Fibroblast of the conjunctiva (primary cell): ENCODE measurements at places on chromosomes 7 and 10.
A peak's percentile ranks its signal among the peaks of the same experiment; 100 is the strongest.

- DNase-seq, result no peak
These were observed 77.1 kb upstream of the UNC5B start for GRCh38 chr10:71135236-71135635.

DNA sequence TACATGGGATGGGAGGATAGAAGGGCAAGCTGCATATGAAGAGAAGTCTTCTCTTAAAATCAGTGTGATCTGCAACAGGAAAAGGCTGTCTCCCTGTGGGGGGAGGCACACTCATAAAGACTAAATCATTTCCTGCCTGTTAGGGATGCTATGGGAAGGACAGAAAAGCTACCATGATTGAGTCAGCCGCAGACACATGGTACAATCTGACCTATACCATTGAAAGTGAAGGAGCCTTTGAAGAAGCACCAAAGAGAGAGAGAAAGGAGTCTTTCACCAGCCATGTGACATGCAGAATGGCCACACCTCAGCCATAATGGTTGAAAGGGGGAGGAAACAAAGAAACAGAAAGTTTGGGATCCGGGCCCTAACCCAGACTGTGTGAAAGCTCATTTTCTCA lies 29.1 kb downstream of the NUDCD3 start:
- no peak for DNase-seq

DNA sequence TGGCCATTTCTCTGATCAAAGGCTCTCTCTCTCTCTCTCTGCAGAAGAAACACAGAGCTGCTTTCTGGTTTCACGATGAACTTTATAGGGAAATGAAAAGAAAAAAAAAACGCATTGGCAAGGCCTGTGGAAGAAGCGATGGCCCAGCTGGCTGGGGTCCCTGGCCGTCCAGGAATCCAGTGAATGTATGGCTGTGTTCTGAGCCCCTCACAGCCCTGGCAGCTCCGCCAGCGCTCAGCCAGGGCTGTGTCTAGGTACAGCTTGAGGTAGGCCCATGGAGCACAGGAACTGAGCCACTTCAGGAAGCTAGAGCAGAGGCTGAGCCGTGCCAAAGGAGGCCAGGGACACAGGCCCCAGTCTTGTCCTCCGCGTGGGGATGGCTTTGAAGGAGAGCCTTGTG lies 13.1 kb upstream of the UCMA start:
- DNase-seq, result no peak

DNA sequence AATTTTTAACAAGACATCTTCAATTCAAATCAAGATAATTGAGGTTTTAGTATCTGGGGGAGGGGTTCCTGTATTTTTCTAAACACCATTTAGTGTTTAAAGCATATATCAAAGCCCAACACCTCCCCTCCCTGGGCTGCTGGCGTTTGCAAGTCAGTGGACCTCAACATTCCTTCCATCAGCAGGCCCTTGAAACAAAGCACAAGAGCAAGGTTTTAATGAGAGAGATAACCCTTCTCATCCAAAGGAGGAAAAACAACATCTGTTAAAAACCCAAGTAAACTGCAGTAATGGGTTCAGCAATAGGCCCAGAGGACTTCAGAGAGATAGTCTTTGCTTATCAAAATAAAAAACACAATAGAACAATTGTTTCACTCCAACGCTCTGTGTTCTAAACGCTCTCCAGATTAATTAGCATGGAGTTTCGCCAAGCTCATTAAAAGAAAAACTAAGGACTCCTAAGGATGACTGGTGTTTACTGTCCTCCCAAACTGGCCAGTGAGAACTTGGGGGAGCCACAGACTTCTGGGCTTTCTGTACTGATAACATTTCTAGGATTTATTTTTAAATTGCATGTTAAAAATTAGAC lies 2.5 kb downstream of the JCAD start:
- no peak for DNase-seq

- no peak for DNase-seq
These were observed 253.0 kb upstream of the COBL start for GRCh38 chr7:51569581-51569980.

GRCh38 chr7:153301936-153302335 lies 542.4 kb downstream of the ACTR3B start:
- no peak for DNase-seq

GRCh38 chr10:133334503-133335245 lies 2.0 kb downstream of the CALY start:
- DNase-seq, result no peak

- peak; percentile 74 for DNase-seq
These were observed 58.1 kb upstream of the ST8SIA6 start for GRCh38 chr10:17512341-17513001.

- DNase-seq, result no peak
These were observed 248.8 kb downstream of the TCERG1L start for GRCh38 chr10:131062621-131063260.

- DNase-seq, result no peak
These were observed 232.4 kb upstream of the KLF14 start for GRCh38 chr7:130966246-130967009.

GRCh38 chr7:66903360-66904062 lies 17.5 kb upstream of the TMEM248 start:
- no peak for DNase-seq

DNA sequence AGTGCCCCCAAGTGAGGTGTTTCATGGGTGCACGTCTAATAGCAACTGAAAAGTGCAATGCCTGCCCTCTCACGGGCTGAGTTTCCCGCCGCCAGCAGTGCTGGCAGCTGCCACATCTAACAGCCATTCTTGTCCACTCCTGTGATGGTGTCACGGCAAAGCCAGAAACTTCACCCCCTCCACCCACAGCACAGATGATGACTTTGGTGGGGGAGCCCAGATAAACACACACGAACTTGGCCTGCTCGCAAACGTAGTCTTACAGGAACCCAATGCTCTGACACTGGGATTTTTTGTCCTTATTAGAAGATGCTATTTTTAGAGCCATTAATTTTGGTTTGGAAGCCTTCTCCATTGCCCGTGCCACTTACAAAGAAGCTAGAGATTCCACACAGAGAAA lies 26.7 kb downstream of the CPXM2 start:
- DNase-seq, result no peak

DNA sequence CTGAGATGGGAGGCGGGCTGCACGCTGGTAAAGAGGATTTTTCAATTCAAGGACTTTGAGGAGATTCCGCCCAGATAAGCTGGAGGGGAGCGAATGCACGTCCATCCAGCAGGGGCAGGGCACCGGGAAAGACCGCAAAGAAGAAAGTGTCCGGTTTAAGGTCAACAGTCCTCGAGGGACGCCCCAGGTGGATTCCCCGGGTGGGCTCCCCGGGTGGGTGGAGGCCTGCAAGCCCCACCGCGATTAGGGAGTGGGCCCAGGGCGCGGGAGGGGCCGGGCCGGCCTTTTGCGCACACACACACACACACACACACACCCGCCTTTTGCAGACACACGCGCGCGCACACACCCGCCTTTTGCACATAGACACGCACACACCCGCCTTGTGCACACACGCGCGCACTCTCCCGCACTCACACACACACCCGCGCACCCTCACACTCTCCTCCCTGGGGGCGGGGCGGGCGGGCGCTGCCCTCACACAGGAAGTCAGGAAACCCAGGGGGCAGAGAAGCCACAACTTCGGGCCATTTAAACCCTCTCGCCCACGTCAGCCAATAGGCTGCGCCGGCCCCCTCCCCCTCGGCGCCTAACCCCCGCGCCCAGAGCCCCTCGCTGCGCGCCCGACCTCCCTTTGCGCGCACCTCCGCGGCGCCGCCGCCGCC lies 615 bp downstream of the ARHGAP12 start:
- no peak for DNase-seq

DNA sequence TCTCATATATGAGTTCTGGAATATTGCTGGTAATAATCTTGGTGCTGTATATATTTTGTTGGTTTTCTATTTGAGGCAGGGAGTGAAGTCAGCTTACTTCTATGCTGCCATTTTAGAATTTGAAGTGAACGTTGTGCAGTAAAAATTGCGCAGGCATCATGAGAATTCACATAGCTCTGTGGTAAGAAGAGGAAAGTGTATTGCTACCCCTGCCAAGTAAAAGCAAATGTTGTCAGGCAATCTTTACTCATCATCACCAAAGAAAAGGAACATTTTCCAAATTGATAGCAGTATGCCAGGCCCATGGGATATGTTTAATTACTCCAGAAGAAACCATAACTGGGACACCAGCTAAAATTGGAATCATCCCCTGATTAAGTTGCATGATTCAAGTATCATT lies 13.4 kb downstream of the FEZF1 start:
- no peak for DNase-seq

GRCh38 chr10:87598700-87599099 lies 61.0 kb upstream of the PAPSS2 start:
- DNase-seq, result no peak

- no peak for DNase-seq
These were observed 103.3 kb upstream of the IGFBP3 start for GRCh38 chr7:46024263-46024916.

DNA sequence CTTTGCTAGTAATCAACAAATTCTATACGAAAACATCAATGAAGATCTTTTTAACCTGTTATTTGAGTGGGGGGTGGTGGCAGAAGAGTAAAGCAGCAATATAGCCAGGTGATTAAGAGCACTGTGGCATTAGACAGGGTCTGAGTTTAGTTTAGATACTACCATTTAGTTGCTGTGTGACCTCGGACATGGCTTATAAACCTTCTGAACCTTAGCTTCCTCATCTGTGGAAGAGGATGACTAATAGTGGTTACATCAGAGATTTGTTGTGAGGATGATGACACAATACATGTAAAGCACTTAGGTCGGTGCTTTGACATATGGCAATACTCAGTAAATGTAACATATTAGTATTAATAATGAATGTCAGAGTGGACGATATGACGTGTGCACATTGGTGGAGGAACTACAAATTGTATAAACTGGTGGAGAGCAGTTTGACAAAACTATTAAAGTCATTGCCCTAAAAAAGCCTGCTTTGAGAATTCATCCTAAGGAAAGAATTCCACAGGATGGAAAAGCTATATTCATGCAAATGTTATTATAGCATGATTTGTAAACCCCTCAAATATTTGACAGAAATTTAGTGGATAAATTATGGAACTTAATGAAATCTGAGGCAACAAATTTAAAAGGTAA lies 24.3 kb downstream of the SPAG6 start:
- DNase-seq, result no peak

DNA sequence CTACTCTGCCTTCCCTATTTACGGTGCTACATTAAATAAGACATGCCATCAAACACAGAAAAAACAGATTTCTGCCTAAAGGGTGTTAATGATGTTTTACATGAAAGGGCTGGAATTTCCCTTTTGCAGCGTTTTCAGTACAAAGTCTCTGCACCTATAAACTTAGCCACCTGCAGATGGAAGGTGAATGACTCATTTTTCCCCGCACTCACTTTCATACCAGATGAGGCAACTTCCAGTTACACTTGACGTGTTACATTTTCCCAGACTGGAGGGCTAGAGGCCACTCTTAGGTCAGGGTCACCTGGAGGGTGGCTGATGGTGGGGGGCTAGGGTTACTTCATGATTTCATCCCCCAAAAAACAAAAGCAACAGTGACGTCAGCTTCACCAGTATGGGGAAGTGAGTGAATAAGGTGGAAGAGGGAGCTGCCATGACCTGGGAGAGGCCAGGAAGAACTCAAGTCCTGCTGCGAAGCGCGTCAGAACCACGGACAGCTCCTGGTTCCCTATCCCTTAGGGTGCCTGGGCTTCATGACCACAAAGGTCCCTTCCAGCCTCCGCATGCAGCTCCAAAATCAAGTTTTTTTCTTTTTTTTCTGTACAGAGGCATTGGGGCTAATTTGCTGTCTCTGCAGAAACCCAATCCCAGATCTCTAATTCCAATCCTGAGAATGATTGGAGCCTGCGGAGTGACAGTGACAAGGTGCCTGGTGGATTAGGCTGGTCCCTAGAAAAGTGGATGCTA lies 94.0 kb downstream of the ADARB2 start:
- no peak for DNase-seq

- no peak for DNase-seq
These were observed at the start of gene TMEM72 for GRCh38 chr10:44911081-44911540. Gene TMEM72, plus strand, starts transcription at chr10:44911337. Its CDS starts 176 bp downstream, at chr10:44911513.

DNA sequence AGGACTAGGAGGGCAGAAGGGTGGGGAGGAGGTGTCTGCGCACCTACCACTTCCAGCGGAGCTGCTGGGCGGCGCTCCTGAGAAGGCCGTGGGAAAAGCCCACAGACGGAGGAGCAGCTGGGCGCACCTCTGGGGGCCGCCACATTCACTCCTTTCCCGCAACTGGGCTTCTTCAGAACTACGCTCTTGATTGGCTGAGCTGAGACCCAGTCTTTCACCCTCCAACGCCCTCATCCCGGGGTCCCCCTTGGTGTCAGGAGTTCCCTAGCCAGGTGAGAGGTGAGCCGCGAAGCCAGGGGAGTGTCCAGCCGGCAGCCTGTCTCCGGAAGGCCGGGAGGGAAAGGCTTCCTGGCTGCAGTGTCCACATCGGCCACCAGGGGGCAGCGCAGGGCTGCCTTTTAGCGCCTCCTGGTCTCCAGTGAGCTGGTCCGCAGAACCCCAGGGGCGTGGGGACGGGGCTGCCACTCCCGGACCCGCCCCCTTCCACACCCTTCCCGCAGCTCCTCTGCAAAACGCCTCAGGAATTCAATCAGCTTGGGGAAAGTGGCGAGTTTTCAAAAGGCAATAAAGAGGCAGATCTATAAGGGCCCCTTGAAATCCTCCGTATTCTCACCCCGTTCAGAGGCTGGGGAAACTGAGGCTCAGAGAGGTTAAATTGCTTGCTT lies 98.8 kb downstream of the CHST15 start:
- DNase-seq, result peak; percentile 76

GRCh38 chr7:90957883-90958282 lies 306.4 kb upstream of the FZD1 start:
- DNase-seq, result no peak

DNA sequence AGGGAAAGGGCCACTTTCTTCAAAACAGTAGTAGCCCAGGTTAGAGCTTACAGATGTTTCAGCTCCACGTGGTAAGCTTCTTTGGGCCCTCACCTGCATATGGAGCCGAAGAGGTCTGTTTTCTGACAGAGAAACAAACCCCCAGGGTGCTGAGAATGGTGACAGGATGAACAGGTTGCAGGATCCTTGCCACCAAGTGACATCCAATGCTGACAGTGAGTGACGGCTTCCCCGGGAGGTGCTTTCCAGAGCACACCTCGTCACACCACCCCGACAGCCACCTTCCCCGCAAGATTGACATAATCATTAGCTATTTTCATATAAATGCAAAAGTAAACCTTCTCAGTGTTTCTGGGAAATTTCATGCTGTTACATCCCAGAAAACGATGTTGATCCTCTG lies 109.3 kb upstream of the BTBD16 start:
- DNase-seq, result no peak

DNA sequence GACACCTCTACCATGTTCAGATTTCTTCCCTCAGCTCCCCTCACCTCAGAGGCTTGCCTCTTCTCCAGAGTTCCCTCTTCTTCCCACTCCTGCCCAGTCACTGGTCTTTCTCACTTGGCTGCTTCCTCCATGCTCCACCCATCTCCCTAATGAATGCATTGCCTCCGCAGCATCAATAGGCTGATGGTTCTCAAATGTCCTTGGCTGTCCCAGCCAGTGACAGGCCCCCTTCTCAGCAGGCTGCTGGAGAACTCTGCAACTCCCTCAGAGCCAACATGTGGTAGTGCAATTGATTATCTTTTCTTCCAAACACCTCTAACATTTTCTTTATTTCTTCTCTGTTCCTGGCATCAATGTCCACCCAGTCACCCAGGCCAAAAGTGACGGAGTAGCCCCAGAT lies 218.2 kb downstream of the RELN start:
- DNase-seq, result no peak

- DNase-seq, result no peak
These were observed 29.9 kb downstream of the KAZALD1 start for GRCh38 chr10:101091546-101092290.
